ENCODE measurements at places on chromosomes 6 and 20.

DNA sequence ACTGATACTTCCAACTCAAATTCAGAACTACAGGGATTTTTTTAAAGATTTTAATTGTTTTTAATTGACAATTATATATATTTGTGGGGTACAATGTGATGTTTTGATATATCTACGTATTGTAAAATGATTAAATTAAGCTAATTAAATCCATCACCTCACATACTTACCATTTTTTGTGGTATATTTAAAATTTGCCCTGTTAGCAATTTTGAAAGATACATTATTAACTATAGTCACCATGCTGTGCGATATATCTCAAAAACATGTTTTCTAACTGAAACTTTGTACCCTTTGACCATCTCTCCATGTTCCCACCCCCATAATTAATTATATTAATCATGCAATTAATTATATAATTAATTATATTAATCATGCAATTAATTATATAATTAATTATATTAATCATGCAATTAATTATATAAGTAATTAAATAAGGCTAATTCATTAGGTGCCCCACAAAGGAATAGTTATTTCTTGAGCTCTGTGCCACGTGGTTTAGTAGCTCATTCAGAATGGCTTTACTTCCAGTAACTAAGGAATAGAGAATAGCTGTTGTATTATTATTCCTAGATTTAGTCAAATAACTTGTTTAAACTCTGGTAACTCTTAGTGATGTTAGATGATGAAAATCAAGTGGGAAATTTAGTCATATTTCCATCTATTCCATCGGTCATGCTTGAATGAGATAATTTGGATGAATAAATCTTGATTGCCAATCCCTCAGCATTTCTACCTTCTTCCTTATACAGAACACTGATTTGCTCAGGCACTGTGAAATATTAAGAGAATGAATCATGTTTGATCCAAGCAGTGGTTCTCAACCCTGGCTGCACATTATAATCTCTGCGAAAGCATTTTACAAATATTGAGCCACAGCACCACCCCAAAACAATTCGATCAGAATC, 25.1 kb downstream of the LOC128125822 start:
- no peak for DNase-seq

GRCh38 chr20:58072695-58073671, 155.5 kb downstream of the ANKRD60 start:
- DNase-seq, result no peak

DNA sequence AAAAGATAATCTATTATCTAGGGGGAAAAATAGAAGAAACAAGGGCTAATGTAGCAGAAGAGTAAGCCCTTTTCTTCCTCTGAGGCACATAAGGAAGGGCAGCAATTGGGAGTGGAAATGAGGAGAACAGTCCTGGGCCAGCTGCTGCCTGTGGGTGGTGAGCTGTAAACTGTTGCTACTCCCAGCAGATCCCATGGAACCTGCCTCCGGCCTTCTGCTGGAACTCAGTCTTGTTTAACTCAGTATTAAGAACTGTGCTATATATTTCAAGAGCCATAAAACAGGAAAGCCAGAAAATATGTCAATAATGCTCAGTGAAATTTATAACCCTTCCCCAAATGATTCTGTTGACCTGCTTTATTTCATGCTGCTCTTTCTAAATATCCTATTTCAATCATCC, 464.2 kb downstream of the COL12A1 start:
- DNase-seq, result peak; percentile 25

GRCh38 chr6:43254138-43254817, 11.0 kb downstream of the TTBK1 start:
- no peak for DNase-seq

- DNase-seq, result no peak
Measured at GRCh38 chr6:48893048-48893447, 570.0 kb downstream of the MMUT start.

DNA sequence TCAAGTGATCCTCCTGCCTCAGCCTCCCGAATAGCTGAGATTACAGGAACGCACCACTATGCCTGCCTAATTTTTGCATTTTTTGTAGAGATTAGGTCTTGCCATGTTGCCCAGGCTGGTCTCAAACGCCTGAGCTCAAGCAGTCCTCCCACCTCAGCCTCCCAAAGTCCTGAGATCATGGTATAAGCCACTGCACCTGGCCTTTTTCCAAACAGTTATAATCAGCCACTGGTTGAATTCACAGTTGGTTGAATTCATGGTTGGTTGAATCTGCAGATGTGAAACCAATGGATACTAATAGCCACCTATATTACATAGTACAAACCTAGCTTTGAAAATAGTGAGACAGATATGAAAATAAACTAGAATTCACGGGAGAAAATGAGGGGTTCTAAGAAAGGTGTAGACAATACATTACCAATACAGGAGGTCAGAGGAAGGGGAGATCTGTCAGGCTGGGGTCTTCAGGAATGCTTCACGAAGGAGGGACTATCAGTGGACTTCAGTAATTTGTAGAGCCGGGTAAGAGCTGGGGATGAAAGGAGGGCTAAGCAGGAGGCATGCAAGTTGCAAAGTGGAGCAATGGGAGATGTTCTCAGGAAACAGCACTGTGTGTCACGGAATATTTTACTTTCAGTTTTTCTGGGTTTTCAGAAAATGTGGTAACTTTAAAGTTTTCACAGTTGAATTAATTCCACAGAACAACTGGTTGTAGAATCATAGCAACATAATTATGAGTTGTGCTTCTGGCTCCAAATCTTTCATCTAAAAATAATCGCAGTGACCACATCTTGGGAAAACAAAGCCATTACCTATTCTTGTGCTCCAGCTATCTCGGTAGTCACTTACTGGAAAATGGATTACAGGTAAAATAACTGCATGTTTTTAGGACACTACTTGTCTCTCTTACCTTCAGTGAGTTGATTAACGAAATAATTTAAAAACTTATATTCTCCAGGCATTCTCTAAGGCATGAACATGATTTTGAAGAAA, 12.9 kb upstream of the CEP85L start:
- no peak for DNase-seq

All from iPS-NIHi11 (cell line).